Suprapubic skin (tissue), 4 donors: ENCODE measurements at places on chromosomes 12 and 14. TPM values are rescaled to one million over a fixed set of nuclear protein-coding genes. Genes with fewer than 3 reads are reported as not detected.

DNA sequence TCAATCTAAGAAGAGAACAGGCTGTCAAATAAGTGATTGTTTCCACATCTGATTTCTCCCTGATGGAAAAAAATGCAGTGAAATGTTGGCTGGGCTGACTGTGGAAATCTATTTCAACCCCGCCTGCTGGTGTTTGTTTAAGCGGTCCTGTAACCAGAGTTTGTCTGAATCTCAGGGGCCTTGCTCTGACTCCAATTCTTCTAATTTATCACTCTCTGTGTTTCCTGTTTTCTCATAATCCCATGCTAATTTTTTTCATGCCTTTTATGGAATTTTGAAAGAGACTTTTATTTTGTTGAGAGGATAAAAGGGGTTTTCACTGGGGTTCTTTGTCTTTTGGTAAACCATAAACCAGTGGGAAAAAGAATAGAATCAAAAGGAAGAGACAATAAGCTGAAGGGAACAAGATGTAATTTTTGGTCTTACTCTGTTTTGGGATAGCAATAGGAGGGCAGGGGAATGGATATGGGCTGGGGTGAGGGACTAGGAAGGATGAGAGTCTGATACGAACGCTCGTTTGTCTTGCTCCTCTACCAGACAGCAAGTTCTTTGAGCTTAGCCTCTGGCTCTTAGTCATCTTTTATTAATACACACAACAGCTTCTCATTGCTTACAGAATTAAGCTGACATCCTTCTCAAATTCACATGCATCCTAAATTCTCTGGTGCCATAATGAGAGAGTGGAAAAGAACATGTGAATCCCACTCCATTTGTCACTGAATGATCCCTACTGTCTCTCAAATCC, 8.0 kb upstream of the MGP start:
- H3K4me1 ChIP-seq, result peaks cover 32% of the 10 kb centered on the region
- H3K27ac ChIP-seq, result peak overlapping the region; percentile 81
- H3K27me3 ChIP-seq, result no peaks in the 10 kb centered on the region

DNA sequence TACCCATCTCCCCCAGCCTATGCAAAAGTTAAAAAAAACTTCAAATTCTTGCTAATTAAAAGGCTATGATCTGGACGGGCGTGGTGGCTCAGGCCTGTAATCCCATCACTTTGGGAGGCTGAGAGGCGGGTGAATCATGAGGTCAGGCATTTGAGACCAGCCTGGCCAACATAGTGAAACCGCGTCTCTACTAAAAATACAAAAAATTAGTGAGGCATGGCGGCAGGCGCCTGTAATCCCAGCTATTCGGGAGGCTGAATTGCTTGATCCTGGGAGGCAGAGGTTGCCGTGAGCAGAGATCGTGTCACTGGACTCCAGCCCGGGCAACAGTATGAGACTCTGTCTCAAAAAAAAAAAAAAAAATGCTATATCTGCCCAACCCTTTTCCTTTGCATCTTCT, 925.4 kb downstream of the GALC start:
- no peak overlapping the region for H3K27ac ChIP-seq
- DNase-seq, result no peak
- H3K36me3 ChIP-seq, result no peaks in the 10 kb centered on the region
- no peaks in the 10 kb centered on the region for H3K4me1 ChIP-seq
- no peaks in the 10 kb centered on the region for H3K27me3 ChIP-seq
- no peak overlapping the region for H3K4me3 ChIP-seq

GRCh38 chr12:100857971-100858370, 63.4 kb downstream of the ANO4 start:
- H3K27me3 ChIP-seq, result no peaks in the 10 kb centered on the region
- H3K4me3 ChIP-seq, result no peak overlapping the region
- no peaks in the 10 kb centered on the region for H3K4me1 ChIP-seq
- DNase-seq, result no peak
- H3K36me3 ChIP-seq, result no peaks in the 10 kb centered on the region

GRCh38 chr12:12008232-12008850, 62.4 kb upstream of the BCL2L14 start:
- DNase-seq, result no peak
- no peaks in the 10 kb centered on the region for H3K27me3 ChIP-seq
- H3K4me1 ChIP-seq, result peaks cover 30% of the 10 kb centered on the region
- no peaks in the 10 kb centered on the region for H3K36me3 ChIP-seq

DNA sequence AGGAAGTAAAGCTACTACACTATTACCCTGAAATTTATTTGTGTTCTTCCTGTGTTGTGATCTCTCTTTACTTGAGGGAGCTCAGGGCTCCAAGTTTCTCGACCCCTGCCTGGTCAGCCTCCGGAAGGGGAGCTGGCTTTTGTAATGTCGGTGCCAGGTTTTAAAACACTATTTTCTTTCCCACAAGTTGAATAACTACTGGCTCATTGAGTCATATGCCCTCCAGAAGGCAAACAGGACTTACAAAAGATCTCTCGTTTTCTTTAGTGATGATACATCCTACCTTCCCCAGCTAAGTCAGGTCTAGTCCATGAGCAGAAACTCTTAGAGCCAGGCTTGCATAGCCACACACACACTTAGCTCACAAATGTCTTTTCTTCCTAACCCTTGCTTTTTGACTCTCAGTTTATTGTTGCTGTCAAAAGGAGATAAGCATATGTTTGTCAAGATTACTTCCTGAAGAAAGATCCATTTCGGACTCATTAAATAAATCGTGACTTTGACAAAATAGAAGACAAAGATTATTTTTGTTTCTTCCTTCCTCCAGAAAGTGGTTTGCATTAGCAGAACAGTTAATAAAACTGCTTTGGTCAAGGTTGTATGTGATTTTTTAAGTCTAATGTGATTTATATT, 209.8 kb upstream of the FLRT2 start:
- no peak overlapping the region for H3K27ac ChIP-seq
- no peaks in the 10 kb centered on the region for H3K36me3 ChIP-seq
- H3K4me3 ChIP-seq, result no peak overlapping the region
- H3K27me3 ChIP-seq, result no peaks in the 10 kb centered on the region

DNA sequence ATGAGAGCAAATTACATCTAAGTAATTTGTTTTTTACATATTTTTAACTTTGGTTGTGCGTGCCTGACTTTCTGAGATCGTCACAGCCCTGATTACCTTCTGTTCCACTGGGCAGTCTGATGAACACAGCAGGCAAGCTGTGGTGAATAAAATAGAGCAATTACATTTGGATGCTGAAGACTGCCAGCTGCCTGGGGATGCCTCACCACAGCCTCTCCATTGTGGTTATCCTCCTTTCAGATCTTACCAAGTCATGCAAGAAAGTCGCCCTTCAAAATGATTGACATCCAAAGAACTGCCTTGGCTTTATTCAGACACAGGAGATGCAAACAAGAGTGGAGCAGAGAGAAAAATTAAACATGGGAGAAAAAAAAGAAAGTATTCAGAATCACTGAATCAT, 456.6 kb upstream of the TMPO start:
- H3K36me3 ChIP-seq, result no peaks in the 10 kb centered on the region
- no peak overlapping the region for H3K27ac ChIP-seq
- H3K4me3 ChIP-seq, result no peak overlapping the region
- H3K4me1 ChIP-seq, result no peaks in the 10 kb centered on the region
- H3K27me3 ChIP-seq, result no peaks in the 10 kb centered on the region

- no peaks in the 10 kb centered on the region for H3K4me1 ChIP-seq
- no peak overlapping the region for H3K27ac ChIP-seq
- peaks cover 62% of the 10 kb centered on the region for H3K27me3 ChIP-seq
- H3K36me3 ChIP-seq, result no peaks in the 10 kb centered on the region
Observed at GRCh38 chr12:107917912-107918800, 143.7 kb downstream of the ASCL4 start.

GRCh38 chr14:92756446-92756845, 8.0 kb upstream of the LGMN start:
- no peak overlapping the region for H3K4me3 ChIP-seq
- H3K4me1 ChIP-seq, result no peaks in the 10 kb centered on the region
- H3K27me3 ChIP-seq, result no peaks in the 10 kb centered on the region
- no peaks in the 10 kb centered on the region for H3K36me3 ChIP-seq
- no peak for DNase-seq

Gene PTHLH
- 2.0 TPM for total RNA-seq
